ENCODE measurements at places on chromosomes 6 and 20.

DNA sequence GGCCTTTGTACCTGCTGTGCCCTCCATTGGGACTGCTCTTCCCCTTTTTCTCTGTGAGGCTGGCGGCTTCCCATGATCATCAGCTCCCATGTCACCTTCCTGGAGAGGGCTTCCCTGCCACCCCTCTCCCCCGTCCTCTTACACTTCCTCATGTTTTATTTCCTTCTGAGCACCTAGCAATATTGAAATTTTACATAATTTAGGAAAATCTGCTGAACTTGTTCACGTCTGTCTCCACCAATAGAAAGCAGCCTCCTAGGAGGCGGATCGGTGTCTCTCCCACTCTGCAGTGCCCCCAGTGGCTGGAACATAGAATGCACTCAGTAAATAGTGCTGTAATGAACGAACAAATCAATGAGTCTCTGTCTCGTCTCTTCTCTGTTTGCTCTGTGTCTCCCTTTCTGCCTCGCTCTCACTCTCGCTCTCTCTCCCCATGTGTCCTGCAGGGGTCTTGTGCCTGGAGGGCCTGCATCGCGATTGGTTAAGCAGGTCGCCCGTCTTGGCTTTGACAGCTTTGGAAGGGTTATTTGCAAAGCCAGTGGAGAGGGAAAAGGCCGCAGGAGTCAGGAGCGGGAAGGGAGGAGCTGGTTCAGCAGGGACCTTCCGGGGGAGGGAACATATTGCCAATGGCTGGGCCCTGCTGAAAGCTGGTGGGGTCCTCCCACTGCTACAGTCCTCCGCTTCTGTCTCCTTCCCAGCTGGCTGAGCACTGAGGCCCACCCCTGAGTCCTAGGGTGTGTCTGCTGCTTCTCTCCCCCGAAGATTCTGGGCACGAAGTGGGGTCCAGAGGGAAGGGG lies 12.1 kb upstream of the OCSTAMP start:
- peak; percentile 87 for DNase-seq

- no peak for DNase-seq
Observed at GRCh38 chr20:33099843-33100538, 20.5 kb downstream of the BPIFB4 start.

- DNase-seq: no peak
Observed at GRCh38 chr6:157094038-157094437, 229.3 kb downstream of the TMEM242 start.

DNA sequence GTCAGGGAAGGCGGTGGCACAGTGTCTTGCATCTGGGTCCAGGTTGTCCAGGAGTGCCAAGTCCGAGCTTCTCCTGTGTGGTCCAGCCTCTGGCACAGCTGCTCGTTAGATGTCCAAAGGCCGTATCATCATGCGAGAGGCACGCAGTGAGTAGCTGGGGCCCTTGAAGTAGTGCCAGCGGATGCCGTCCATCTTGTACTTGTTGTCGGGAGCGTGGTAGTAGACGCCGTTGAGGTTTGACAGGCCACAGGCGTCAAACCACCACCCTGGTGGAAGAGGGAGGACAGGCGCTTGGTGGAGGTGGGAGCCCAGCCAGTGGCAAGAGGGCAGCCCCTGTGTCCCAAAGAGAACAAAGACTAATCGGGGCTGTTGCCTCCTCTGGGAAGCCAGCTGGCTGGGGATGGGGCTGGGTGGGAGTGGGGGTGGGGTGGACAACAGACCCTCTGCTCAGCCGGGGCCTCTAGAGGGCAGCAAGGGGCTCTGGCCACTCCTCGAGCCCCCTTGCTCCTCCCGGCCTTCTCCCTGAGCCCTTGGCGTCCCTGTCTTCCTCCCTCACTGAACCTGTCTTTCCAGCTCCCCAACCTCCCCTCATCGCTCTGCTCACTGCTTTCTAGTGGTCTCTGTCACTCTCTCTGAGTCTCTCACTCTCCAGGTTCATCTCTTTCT lies 39.5 kb downstream of the FAM110A start:
- DNase-seq: peak; percentile 20

DNA sequence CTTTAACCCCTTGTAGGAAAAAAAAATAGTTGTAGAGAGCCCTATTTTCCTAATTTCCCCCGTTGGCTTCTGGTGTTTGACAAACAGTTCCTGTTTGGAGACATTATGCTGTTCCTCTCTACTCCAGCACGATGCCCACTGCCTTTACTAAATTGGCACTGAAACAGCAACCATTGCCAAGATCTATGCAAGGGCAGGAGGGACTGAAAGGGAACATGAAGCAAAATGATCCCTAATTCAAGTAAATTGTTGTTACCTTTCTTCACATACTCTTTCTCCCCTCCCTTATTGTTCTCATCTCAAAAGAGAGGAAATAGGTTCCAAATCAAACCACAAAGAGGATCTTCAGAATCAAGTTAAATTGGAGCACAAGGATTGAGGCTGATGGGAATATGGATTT lies 764.1 kb upstream of the MMS22L start:
- DNase-seq: no peak

- no peak for DNase-seq
Observed at GRCh38 chr6:136312975-136313374, 23.3 kb upstream of the BCLAF1 start.

- peak; percentile 78 for DNase-seq
Observed at GRCh38 chr20:57711311-57711712, 1.5 kb upstream of the PMEPA1 start.

GRCh38 chr6:13273931-13274706 lies 54.2 kb downstream of the TBC1D7 start:
- no peak for DNase-seq

DNA sequence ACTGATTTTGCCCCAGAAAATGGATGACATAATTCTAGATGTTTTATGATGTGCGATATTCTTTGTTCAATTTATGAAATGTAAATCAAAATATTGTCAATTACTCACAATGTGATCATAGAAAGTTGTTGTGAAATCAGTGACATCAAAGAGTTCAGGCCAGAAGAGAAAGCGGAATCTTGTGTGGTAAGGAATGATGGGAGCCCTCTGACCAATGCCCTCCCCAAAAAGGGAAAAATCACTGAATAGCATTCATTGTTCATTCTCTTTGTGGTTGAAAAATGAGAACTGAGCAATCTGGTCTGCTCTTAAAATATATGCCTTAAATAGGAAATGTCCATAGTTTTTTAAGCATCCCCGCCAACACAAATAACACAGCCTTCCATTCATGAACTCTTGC lies 247.1 kb upstream of the GRIK2 start:
- no peak for DNase-seq

DNA sequence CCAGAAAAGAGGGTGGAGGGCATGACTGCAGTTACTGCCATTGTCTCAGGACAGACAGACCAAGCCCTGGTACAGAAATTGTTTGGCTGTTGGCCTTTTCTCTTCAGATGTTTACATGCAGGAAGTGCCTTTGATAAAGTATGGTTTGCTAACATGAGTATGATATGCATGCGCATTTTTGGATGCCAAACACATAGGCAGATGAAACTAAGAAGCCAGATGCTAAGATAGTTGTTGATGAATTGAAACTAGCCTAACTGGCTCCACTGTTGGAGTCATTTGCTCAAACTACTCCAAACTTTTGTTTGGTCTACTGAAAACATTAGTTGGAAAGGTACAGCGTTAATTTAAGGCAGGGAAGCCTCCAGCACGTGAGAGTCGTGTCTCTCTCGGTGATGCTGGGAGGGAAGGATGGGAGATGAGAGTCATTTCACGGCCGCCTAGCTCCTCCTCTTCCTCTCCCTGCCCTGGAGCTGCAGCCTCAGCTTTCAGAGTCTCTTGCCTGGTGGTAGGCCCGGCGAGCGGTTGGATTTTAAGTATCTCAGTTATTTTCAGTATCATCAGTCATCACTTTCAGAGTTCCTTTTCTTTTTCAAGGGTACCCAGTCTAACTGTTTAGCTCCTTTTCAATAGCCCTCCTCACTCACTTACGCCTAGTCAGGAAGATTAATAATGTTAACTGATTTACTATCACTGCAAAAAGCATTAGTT lies 29.7 kb downstream of the RREB1 start:
- DNase-seq: no peak

GRCh38 chr6:148971031-148971927 lies 224.4 kb downstream of the UST start:
- no peak for DNase-seq

GRCh38 chr6:123676793-123677192 lies 40.0 kb upstream of the TRDN start:
- DNase-seq: no peak

DNA sequence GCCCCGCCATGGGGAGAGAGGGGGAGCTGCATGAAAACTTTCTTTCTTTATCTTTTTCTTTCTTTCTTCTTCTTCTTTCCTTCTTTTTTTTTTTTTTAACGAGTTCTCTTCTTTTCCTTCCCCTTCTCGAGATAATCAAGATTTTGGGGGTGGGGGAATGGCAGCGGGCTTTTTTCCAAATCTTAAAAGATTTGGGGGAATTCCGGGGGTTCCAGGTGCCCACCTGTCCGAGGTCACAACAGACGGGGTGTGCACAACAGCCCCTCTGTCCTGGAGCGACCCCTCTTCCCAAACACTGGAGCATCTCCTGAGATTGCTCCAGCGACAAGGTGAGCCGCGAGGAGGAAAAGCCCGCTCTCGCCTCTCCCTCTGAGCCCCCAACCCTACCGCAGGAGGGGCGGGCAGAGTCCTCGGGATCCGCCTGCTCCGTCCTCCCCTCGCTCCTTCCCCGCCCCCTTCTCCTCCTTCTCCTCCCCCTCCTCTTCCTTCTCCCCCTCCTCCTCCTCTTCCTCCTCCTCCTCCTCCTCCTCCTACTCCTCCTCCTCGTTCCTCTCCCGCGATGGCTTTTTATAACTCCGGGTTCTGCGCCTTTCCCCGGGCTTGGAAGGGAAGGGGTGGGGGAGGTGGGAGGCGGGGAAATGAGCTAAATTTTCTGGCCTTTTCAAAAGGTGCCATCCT lies 689 bp upstream of the KCNB1 start:
- DNase-seq: no peak

DNA sequence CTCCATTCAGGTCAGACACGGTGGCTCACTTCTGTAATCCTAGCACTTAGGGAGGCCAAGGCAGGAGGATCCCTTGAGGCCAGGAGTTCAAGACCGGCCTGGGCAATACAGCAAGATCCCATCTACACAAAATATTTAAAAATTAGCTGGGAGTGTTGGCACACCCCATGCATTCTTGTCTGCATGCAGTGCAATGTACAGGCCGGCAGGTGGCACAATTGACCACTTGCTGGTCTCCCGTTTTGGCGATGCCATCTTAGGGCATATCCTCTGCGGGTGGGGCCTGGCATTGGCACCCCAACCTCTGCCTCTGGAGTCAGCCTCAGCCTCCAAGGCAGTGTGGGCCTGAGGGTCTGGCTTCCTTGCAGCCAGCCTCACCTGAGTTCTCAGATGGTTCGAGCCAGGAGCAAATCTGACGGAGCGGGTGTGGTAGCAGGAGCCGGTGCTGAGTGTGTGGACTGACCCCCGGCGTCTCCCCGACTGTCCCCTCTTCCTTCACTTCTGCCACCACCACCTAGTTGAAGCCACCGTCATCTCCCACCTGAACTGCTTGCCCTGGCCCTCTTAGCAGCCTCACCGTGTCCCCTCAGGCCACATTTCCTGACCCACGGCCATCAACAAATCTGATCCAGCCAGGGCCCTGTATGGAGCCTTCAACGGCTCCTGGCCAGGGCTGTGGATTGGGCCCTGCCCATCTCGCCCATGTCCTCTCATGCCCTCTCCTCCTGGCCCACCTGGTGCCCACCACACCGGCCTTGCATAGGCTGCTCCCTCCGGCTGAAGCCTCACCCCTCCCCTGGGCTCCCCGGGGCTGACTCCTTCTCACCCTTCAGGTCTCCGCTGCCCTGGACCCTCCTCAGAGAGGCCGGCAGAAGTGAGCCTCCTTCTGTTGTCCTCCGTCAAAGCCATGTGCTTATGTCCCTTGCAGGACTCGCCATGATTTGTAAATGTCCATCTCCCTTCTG lies 44.0 kb downstream of the EFCAB8 start:
- peak; percentile 75 for DNase-seq

DNA sequence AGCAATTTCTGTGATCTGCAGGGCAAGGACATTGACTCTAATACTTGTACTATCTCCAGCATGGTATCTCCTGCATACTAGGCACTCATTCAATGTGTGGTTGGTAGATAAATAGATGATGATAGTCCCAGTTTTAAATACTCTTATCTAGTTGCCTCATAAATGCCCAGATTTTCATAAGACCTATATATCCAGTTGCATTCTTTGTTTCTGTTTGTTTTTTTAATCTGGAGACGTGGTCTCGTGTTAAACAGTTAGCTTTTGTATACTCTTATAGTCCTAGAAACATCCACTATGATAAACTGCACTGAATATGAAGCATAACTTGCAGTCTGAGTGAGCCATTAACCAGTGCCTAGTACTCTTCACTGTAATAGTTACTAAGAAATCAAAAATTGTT lies 35.5 kb upstream of the SUMO4 start:
- no peak for DNase-seq

DNA sequence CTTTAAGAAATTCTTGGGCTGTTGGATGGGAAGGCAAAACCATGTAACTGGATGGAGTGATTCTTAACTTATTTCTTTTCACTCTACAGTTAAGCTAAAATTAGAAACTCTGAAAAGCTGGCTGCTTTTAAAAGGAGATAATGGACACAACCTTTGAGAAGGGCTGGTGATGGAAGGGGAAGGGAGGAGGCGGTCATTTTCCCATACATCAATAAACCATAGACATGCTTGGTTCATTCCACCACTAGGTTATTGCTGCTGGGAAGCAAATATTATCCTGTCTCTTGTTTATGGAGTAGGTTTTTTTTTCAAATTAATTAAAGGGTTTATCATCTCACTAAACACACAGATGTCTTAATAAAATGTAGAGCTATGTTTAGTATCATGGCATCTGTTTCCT lies 76.2 kb downstream of the PLCB1 start:
- DNase-seq: no peak

DNA sequence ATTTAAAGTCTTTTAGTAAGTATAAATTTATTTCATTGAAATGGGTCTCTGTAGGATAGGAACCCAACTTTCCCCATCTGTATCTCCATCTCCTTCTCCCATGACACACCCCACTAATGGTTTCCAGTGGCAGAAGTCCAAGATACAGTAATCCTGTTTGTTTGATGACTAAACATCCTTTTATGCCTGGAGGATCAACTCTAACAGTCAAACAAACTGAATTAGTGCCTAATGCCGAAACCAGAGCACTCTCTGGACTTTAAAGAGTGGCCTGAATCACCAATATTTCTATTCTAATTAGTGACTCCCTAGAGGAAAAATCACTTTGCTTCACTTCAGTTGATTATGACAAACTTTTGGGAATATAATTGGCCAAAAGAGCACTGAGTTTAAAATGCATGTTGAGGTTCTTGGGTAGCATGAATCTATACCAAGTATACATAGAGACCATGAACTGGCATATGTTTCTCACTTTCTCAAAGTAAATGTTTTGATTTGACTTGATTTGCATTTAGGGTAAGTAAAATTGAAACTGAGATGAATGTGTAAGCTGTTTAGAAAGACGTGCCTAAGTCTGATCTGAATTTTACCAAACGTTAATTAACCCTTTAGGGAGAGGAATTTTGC lies 776.4 kb upstream of the NRSN1 start:
- DNase-seq: peak; percentile 7

- DNase-seq: no peak
Observed at GRCh38 chr6:25248123-25248522, 31.1 kb upstream of the CARMIL1 start.

- DNase-seq: no peak
Observed at GRCh38 chr6:92887871-92888270, 531.5 kb downstream of the EPHA7 start.
